H1 (cell line): ENCODE measurements at places on chromosomes 11 and 22.

- no peak for DNase-seq
Measured at GRCh38 chr22:36274531-36274930, 21.6 kb downstream of the APOL1 start.

DNA sequence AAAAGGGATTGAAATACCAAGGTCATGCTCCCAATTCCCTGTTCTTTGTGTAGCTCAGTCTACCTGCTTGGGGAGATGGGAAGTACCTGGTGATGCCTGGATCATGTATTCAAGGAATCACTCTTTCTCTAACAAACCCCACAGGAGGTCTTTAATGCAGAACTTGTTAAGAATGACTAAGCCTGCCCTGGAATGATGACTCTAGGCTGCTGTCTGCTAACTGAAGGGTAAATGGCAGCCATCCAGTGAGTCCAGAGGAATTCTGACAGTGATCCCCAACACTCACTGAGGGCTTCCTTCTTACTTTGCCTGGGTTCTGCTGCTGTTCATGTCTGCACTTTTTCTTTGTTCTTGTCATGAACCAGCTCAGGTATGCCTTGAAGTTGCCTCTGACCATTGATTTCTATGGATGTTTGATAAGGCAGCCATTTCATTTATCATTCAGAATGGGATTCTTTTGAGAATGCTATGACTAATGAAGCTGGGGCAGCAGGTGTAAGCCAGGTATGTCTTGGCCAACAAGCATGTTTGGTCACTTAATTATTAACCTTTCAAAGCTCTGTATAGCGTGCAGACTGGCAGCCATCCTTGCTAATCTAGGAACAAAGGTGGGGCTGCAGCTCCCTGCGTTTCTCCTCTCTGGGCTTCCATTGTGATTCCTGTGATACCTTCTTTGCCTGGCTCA, 11.4 kb downstream of the PRSS23 start:
- no peak for DNase-seq

GRCh38 chr11:113615773-113616172, 90.3 kb downstream of the TMPRSS5 start:
- DNase-seq = no peak

- DNase-seq = peak; percentile 69
Measured at GRCh38 chr22:38461414-38462081, 6.3 kb upstream of the KDELR3 start.

GRCh38 chr22:19806213-19807160, 45.9 kb downstream of the TBX1 start:
- no peak for DNase-seq

- DNase-seq = no peak
Measured at GRCh38 chr11:34600339-34601084, 20.4 kb upstream of the EHF start.

GRCh38 chr11:93603225-93604007, 58.1 kb upstream of the CEP295 start:
- no peak for DNase-seq

GRCh38 chr11:59097113-59097708, 9.8 kb upstream of the FAM111B start:
- no peak for DNase-seq

DNA sequence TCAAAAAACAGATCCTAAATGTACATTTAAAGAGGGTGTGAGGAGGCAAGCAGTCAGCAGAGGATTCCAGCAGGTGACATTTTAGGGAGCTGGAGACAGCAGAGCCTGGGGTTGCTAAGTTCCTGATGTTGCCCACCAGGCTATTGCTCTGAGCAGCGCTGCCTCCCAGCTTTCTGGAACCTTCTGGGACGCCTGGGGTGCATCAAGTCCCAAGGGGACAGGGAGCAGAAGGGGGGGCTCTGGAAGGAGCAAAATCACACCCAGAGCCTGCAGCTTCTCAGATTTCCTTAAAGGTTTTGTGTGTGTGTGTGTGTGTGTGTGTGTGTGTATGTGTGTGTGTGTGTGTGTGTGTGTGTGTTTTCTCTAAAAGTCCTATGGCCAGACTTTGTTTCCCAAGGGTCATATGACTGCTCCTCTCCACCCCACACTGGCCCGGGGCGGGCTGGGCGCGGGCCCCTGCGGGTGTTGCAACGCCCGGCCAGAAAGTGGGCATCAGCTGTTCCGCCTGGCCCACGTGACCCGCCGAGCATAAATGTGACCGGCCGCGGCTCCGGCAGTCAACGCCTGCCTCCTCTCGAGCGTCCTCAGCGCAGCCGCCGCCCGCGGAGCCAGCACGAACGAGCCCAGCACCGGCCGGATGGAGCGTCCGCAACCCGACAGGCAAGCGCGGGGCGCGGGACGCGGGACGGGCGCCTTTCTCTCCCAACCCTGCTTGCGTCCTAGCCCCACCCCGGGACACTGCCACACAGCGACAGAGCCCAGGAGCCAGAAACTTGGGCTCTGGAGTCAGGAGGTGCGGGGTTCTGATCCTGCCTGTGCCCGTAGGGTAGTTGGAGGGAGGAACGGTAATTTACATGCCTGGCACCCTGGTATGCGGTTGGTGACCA, at the start of gene HMOX1:
HMOX1 (plus strand) TSS at position 560 of the 887 bp plus-strand sequence; CDS start at position 638, 78 bp downstream.
- DNase-seq = no peak

DNA sequence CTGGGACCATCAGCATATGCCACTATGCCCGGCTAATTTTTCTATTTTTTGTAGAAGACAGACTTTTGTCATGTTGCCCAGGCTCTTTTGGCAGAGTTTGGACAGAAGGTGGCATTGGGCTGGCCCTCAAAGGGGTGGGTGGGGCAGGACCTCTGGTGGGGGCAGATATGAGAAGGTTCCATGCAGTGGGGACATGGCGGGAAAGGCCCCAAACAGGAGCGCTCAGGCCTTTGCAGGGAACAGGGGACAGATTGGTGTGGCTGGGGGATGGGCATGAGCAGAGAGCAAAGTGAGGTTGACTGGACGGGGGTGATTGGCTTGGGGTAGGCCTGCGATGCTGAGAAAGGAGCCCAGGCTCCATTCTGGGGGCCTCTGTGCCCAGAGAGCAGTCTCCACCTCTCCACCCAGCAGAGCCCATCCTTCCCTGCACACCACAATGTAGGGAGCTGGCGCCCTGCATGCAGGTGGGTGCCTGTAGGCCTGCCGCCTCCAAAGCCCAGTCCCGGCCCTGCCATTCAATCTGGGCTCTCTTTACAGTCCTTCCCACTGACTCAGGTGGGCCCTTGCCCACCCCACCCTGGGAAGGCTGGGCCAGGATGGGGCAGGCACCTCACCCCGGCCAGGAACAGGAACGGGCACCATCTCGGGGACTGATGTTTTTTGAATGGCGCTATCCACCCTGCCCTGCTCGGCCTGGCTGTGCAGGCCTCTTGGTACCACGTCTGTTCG, 98.7 kb downstream of the MORC2 start:
- no peak for DNase-seq

DNA sequence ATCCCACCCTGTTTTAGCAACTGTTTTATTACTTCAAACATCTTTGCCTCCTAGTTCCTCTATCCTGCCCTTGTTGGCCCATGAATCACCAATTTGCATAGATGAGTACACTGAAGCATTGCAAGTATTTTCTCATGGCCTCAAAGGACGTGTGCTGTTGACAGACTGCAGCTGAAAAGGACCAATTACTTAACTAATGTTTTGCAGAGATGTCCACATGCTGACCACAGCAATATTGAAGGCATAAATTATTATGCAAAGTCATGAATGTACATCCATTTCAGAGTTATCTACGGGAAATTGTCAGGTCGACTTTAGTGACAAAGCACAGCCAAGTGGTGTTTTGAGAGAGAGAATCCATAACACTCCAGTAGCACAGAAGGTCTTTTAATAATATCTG, 64.8 kb downstream of the CADM1 start:
- no peak for DNase-seq

DNA sequence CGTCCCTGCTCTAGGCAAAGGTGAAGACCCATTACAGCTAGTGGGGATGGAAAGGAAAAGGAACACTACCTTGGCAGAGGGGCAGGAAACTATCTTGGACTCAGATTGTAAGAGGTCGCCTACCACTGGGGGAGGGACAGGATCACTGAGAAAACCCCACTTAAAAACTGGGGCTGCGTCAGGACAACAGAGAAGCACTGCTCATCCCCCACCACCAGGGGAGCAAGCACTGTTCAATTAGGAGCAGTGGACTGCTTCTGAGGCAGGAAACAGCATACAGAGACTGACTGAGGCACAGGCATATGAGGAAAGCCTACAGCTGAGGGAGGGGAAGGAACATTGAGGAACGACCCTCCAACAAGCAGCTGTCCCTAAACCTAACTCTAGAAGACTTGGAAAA, 20.8 kb upstream of the DLAT start:
- no peak for DNase-seq

DNA sequence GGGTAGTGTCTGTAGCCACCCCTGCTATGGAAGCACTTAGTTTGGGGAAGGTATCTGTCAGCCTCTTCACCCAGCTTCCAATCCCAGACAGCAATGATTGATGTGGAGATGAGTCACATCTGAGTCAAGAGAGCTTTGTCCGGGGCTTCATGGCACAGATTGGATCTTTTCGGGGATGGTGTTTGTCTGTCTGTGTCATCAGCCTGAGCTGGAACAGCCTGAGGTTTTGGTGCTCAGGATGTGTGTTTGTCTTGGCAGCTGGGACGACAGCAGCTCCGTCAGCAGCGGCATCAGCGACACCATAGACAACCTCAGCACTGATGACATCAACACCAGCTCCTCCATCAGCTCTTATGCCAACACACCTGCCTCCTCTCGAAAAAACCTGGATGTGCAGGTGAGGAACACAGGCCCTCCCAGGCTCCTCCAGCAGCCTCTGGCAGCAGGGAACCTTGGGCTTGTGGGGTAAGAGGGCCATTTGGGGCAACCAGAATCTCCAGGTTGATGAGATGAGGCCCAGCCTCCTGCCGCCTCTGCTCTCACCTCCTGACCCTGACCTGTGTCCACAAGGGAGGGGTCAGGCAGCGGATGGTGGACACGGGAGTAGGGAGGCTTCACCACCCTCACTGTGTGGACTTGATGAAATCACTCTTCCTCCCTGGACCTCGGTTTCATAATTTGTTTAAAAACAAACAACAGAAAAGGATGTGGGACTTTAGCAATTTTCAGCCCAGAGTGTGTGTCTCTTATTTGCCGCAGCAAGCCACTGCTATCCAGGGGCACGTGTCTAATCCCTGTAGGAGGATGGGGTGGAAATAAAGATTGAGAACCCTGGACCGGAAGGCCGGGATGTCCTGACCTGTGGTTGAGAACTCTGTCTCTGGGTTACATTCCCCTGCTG, 124.3 kb downstream of the DBX1 start:
- no peak for DNase-seq

GRCh38 chr11:74679513-74679865, 51.7 kb downstream of the CHRDL2 start:
- peak; percentile 38 for DNase-seq

DNA sequence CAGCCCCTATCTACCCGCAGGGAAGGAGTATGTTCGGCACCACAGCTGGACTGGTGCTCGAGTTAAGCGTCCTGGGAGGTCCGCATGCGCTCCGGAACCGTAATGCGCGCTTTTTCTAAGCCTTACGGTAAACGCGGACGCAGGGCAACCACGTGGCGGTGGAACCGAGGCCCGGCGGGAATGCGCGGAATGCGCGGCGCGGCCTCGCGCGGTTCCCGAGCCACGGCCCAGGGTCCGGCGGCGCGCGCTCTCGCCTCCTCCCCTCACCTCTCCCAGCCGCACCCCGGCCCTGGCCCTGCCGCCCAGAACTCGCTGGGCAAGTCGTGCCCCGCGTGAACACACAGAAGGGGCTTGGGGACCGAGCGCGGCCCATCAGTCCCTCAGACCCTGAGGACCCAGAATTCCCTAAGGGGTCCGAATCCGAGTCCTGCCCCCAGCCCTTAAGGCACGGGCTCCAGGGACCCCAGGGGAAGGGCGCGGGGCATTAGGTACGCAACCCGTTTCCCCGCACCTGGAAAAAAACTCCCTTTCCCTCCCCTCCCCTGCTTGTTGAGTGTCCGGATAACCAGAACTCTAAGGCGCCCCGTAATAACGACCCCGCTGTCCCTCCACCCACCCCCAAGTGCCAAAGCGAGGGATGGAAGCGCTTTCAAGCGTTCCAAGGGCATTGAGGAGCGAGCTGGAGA, 4.3 kb upstream of the CCND1 start:
- DNase-seq = peak; percentile 41

DNA sequence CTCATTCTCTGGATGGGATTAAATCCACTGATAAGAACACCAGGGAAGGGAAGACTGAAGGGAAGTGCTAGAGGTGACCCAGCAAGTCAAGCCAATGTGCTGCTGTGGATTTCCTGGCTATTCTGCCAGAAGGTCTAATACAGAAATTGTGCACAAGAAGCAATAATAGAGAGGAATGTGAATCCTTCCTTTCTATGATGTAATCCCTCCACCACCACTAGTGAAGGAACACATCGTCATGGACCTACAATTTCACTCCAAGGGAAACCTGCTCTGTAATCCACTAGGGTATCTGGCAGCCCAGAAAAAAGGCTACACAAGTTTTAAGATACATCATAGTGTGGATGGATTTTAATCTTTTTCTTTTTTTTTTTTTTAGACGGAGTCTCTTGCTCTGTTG, 17.4 kb downstream of the LARGE2 start:
- no peak for DNase-seq

DNA sequence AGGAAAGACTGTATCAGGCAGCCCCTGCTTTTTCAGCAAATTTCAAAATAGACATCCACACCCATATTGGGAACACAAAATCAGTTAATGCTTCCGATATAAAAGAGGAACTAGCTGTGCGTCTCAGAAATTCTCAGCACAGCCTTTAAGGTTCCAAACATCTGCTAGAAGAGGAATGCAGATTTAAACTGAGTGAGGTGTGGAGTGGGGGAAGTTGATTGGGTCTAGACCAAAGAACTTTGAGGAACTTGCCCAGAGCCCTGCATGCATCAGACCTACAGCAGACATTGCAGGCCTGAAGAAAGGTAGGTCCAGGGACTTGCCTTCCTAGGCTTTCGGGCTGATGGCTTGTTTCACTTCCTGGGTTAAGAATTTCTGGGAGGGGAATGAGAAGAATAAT, at the start of gene MS4A4A:
MS4A4A (plus strand) TSS at position 255 of the 400 bp plus-strand sequence; CDS start at position 265, 10 bp downstream.
- DNase-seq = no peak

DNA sequence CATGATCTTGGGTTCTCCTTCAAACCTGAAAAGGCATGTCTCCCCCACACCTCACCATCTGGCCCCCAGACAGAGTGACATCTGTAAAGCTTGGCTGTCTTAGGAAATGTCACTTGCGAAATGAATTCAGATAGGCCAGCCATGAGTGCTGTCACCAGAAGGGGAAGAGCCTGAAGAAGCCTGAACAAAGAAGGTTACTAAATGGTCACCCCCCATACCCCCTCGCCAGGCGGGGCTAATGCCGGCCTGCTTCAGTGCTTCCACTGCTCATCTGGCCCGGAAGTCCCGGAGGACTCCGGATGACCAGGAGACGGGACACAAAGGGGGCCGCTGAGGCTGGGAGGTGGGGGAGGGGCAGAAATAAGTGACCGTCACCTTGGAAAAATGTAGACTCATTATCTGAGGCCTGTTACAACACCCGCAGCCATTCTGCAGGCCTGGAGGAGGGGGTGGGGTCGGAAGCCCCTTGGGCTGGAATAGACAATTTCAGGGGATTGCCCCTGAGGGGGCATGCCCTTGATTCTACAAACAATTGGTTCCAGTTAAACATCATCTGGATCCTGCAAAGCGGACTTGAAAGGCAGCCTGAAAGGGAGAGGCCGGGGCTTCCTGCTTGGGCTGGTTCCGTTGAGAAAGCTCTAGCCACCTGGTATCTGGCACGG, 43.2 kb downstream of the NAT10 start:
- DNase-seq = no peak
